Activated CD8-positive, alpha-beta memory T cell treated with anti-CD3 and anti-CD28 coated beads, Interleukin-2, amount 50 U/mL, for 4 hours (primary cell): ENCODE measurements at places on chromosomes 16 and 17.

DNA sequence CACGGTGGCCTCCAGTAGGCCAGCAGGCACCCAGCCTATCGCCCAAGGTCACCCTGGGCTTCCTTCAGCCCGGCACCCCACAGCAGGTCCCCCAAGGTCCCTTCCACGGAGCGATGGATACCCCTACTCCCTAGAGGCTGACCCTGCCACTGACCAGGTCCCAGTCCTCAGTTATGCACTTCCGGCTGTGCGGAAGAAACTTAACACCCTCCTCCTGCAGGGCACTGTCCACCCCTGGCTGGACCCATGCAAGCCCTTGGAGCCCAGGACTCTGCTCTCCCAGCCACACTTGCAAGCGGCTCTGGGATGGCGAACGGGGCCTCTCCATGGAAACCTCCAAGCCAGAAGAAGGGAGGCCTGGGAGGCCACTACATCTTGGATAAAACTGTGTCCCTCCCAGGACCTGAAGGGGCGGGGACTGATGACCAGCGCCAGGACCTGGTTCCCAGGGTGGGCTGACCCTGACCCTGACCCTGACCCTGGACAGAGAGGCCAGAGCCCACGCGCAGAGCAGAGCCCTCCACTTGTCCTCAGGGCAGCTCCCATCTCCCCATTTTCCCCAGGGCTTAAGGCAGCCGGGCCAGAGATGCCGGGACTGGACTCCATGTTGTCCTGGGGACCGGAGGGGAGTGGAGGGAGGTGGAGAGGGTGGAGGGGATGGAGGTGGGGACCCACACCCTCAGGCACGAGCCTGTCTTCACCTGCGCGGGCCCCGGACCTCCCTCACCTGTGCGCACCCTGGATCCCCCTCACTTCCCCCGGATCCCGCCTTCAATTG lies 734 bp downstream of the CEP131 start:
- DNase-seq: no peak

DNA sequence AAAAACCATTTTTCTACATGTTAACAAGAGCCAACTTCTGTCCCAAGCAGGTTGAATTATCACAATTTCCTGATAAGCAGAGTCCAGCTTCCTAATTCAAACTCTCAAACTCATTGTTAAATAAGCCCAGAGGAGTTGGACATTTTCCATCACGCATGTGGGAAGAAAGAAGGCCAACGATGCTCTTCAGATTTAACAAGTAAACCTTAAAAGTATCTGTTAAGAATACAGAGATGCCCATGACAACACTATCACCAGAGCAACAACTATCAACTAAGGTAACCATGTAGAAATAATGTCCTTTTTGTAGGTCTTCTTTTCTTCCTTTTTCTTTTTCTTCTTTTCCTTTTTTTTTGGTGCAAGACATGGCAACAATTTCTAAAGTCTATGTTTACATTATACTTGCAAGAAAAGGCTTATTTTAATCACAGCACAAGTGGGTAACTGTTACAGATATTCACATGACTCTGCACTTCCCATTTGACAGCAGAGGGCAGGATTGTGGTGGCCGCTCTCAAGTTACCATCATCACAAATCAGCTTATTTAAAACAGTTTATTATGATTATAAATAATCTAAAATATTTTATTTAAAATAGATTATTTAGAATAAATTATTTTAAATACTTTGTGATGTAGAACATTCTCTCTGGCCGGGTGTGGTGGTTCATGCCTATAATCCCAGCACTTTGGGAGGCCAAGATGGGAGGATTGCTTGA lies 35.7 kb upstream of the DHRS7B start:
- DNase-seq: no peak

DNA sequence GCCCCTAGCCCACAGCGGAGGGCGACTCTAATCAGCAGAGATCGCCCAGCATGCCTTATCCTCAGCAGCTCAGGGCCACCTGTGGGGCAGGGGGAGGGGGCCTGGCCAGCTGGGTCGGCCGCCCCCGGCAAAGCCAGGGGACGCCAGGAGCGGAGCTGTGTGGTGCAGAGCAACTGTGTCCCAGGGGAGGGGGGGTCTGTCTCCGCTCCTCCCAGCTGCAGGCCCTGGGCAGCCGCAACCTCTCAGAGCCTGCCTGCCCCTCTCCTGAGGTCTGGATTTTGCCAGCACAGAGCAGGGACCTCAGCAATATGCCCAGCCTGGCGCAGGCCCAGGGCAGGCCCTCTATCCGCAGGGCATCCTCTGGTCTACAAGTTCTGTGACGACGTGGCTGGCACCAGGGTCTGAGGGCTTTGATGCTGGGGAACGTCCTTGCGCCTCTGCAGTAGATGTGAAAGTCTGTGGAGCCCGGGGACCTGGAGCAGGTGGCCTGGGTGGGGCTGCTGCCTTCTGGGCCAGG lies 36.5 kb upstream of the SLC38A10 start:
- DNase-seq: no peak

- no peak for DNase-seq
Observed at GRCh38 chr17:40287159-40287493, 553 bp upstream of the CDC6 start.

- no peak for DNase-seq
Observed at GRCh38 chr17:37801171-37801570, 56.3 kb upstream of the HNF1B start.

DNA sequence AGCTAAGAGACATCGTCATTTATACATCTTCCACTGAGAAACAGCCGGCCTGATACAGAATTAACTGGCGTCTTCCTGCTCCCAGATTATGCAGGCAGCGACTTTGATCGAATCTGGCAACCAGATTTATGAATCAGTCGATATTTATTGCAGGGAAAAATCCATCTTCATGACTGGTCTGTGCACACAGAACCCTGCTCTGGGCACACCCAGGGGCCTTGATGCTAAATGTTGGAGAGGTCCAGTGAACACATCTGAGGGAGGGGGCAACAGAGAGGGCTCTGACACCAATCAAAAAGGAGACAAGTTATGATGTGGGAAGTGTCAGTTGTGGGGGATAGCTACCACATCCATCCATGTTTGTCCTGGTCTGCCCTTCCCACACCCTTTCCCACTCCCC lies 102.9 kb downstream of the TMEM132E start:
- no peak for DNase-seq

DNA sequence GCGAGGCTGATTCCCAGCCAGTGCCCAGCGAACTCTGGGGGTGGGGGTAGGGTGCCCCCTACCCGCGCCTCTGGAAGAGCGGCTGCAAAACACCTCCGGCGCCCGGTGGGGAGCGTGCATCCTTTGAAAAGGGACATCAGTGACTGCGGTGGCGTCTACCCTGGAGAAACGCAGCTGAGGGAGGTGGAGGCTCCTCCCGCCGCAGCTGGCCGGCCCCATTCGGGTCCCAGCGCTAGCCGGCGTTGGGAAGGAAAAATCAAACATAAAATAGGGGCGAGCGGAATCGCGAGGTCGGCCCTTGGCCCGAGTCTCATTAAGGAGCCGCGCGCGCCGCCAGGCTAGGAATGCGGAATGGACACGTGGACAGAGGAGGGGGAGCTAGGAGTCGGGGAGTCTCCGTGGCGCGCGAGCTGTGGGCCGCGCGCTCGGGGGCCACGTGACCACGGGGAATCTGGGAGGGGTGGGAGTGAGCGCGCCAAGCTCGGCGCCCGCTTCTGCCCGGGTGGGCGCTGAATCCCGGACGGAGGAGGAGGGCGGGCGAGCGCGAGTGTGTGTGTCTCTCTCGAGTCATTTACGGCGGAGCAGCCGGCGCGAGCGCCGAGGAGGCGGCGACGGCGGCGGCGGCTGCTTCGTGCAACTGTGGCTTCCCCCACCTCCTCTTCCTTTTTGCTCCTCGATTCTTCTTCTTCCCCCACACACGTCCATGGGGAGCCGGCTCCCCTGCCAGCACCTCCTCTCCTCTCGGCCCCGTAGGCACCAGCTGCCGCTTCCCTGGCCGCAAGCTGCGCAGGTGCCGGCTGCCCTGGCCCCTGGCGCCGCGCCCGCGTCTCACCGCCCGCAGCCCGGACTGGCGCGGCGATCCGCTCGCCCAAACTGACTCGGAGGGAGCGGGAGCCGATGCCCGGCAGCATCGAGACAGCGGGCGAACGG lies at the start of gene TMEM132E:
Gene TMEM132E, plus strand, starts transcription at position 566 of the 930 bp plus-strand sequence. CDS start 1,495 bp downstream, outside the sequence.
- no peak for DNase-seq

GRCh38 chr16:88871349-88871702 lies 4.9 kb upstream of the PABPN1L start:
- DNase-seq: no peak
